ENCODE measurements at places on chromosomes 2 and 18.

DNA sequence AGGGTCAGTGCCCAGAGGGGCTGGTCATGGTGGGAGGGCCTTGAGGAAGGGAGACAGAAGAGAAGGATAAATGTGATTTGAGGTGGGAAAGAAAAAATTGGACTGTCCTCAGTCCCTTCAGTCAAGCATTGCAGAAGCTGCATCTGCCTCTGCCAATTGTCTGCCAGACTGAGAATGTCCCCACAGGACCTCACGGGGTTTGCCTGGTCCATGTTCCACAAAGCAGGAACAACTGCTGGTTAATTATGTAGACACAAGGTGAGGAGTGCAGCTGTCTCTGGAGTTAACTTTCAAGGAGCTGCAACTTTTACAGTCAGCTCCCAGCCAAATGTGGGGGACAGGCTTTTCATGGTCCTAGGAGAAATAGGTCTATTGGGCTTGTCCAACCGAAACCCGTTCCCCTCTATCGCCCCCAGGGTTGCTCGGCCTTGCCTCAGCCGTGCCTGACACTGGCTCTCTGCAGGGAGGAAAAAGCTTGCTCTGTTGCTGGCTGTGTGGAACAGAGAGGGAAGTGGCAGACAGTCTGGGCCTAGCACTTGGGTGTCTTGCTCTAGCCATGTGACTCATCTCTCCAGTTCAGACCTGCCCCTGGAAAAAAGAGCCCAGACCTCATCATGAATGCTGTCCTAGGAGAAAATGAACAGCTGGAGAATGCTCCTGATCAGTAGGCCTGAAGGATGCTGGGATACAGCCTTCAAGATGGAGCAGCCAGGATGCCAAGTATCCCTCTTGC is 31.1 kb upstream of the PAX8 start:
- DNase-seq = no peak

DNA sequence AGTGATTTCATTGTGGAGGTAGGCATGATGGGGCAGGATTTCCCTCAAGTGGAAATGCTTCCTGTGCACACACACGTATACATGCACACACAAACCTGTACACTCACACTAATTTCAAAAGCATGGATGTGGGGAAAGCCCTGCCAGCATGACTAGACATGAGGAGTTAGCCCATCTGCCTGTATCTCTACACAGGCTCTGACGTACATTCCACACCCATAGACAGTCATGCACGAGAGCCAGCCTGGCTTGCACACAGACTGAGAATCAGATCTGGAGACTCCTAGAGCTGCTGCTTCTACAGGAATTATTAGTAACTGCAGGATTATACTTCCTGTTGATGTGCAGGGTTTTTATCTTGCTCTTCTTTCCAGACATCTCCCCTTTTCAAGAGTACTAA is 27.3 kb upstream of the NFU1 start:
- no peak for DNase-seq

DNA sequence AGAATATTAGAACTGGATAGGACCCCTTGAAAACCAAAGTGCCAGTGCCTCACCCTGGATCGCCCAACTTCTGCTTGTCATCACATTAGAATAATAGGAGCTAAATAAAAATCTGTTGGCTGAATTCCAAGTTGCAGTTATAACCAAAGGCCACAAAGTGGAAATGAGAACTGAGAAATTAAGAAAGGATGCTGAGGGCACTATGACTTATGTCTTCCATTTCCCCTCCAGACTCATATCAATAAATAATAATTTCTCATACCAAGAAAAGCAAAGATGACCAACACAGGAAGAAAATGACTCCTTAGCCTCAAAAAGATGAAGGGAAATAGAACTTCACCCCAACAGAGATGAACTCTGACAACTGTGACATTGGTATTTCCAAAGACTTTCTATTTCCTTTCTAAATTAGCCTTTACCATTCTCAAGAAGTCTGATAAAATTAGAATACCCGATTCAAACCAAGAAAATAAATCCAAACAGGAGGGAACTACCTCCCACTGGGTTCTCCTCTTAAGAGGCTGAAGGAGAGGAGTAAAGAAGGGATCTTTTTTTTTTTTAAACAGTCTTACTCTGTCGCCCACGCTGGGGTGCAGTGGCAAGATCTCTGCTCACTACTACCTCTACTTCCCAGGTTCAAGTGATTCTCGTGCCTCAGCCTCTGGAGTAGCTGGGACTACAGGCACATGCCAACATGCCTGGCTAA is 46.5 kb upstream of the EPG5 start:
- no peak for DNase-seq

DNA sequence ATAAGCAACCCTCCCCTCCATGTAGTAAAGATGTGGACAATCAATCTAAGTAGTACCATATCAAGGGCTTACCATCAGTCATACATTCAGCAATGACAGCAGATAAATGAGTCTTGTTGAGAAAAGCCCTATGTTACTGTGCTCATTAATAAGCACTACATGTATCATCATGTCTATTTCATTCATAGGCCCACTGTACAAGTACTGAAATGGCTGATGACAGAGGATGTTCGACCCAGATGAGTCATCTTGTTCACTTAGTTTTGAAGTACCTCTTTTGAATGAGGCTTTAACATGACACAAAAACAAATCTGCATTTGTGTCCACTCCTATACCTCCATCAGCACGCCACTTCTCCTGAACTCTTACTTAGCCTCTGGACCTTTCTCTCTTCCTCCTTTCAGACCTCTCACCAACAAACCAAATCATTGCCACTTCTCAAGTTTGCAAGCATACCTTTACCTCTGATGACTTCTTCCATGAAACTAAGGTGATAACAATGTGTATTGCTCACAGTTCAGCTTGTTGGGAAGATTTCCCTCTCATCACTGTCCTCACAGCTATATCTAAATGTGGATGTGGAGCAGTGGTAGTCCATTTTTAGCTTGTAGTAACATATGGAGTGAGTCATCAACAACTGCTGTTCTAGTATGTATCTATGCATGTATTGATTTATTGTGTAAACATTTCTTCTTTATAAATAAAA is 921.0 kb upstream of the SLC39A10 start:
- no peak for DNase-seq

DNA sequence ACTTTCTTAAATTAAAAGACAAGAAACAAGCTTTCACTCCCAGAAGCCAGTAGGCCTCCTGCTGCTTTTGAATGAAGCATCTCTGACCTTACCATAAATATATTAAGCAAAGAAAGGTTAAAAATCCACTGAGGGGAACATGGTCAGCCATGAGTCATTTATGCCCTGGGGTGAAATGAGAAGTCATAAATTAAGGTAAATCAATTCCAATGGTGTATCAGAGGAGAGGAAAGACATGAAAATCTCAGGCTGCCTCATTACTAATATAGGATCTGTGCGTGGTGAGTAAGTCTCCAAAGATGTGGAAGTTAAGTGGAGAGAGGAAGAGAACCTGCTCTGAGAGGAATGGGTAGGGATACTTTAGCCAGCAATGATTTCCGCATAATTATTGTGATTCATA is 292.3 kb upstream of the CHAC2 start:
- DNase-seq = no peak

DNA sequence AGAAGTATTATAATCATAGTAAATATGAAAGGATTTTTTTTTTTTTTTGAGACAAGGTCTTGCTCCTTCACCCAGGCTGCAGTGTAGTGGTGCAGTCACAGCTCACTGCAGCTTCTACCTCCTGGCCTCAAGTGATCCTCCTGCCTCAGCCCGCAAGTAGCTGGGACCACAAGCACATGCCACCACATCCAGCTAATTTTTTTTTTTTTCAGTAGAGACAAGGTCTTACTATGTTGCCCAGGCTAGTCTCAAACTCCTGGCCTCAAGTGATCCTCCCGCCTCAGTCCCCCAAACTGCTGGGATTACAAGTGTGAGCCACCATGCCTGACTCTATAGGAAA is 301.6 kb upstream of the STON1 start:
- no peak for DNase-seq

- DNase-seq = no peak
Measured at GRCh38 chr2:28644760-28645159, 106.9 kb upstream of the PPP1CB start.

DNA sequence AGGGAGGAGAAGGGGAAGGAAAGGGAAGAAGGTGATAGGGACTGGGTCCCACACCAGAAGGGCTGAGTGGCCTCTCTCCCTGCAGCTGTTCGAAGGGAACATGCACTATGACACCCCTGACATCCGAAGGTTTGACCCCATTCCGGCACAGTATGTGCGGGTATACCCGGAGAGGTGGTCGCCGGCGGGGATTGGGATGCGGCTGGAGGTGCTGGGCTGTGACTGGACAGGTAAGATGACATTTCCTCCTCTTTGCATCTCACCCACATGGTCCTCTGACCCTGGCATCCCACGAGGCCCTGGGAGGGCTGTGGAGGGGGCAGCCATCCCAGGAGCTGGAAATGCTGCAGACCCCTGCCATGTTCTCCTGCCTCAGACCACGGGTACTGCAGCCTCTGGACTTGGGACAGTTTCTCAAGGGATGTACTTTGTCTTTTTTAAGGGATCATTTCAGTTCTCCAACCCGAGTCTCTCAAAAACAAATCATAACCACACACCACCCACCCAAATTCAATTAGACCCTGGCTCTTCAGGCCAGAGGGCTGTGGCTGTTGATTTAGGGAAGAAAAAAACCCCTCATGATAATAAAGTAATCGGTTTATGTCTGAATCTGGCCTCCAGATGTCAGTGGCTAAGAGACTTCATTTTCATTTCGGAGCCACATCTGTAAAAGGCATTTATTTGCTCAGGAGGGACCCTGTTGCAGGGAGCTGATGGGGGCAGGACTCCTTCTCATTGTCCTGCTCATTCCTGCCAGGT is 63.5 kb downstream of the NRP2 start:
- DNase-seq = no peak

DNA sequence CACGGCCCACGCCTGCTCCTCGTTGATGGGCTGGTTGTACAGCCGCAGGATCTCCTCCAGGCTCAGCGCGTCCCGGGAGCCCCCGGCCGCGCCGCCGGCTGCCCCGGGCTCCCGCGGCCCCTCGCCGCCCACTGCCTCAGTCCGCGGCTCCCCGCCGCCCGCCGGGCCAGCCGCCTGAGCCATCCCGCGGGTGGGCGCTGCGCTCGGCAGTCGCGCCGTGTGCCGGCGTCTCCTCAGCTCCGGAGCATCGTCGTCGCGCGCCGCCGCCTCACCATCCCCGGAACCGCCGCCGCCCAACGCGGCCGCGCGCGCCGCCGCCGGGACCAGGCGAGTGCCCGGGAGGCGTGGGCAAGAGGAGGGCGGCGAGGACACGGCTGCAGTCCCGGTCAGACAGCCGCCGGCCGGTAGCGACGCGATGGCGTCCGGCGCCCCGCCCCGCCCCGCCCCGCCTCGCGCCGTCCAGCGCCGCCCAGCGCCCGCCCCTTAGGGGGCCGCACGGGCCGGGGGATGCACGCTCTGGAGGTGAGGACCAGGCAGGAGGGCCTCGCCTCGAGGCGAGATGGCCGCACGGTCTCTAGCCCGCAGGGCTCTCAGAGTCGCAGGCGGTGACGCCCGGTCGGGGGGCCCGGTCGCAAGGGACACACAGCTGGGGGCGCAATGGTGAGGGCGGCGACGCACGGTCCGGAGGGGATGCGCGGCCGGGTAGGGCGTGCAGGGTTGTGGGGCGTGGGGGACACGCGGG is at the start of gene SPIRE1:
Gene SPIRE1, minus strand, starts transcription at position 424 of the 742 bp plus-strand sequence. Its CDS starts 241 bp downstream, at position 183.
- no peak for DNase-seq

- no peak for DNase-seq
Measured at GRCh38 chr2:28449126-28449487, 46.8 kb upstream of the PLB1 start.
